ENCODE measurements at places on chromosomes 1 and 21.

DNA sequence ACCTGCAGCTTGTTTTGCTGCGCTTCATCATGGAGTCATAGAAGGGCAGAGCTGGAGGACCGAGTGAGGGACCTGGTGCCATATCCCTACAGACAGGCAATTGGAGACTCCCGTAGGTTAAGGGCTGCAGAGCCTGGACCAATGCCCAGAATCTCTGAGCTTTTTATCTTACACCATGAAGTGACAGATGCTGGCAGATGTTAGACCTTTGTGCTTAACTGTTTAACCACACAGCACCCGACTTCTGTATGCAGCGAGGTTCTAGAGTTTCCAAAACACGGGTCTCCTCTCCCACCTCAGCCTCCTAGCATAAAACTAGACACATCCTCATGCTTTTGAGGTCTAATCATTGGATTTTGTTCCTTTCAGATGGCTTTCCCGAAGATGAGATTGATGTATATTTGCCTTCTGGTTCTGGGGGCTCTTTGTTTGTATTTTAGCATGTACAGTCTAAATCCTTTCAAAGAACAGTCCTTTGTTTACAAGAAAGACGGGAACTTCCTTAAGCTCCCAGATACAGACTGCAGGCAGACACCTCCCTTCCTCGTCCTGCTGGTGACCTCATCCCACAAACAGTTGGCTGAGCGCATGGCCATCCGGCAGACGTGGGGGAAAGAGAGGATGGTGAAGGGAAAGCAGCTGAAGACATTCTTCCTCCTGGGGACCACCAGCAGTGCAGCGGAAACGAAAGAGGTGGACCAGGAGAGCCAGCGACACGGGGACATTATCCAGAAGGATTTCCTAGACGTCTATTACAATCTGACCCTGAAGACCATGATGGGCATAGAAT lies 47.6 kb downstream of the B3GALT5 start:
- DNase-seq, result no peak

GRCh38 chr1:68917456-68917855 lies 420.6 kb upstream of the DEPDC1 start:
- DNase-seq, result peak; percentile 37

DNA sequence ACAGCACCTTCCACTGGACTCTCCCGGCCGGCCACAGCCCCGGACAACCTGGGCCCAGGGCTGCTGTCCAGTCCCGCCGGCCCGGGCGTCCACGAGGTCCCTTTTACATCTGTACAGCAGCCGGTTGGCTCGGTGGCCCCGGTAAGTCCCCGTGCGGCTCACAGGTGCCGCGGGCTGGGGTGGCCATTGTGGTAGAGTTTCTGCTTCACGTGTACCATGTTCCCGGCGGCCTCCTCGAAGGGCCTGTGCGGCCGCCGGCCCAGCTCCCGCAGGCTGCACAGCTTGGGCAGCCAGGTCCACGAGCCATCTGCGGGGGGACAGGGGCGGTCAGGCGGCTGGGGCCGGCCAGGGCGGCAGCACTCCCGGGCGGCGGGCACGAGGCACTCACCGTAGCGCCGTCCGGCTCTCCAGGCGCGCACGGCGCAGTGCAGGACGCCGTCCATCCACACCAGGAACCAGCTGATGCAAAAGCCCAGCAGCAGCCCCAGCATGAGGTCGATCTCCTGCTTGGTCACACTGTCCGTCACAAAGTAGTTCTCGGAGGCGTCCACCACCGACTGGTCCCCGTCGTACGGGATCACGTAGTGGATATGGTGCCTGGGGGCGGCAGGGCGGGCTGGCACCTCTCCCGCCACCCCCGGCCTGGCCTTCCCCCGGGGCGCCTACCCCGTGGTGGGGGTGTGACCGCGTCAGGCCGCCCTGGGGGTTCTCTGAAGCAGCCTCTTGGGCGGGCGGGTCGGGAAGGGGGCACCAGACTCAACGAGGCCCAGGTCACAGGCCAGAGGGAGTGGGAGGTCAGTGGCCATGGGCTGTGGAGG lies 5.0 kb downstream of the TMEM240 start:
- no peak for DNase-seq

DNA sequence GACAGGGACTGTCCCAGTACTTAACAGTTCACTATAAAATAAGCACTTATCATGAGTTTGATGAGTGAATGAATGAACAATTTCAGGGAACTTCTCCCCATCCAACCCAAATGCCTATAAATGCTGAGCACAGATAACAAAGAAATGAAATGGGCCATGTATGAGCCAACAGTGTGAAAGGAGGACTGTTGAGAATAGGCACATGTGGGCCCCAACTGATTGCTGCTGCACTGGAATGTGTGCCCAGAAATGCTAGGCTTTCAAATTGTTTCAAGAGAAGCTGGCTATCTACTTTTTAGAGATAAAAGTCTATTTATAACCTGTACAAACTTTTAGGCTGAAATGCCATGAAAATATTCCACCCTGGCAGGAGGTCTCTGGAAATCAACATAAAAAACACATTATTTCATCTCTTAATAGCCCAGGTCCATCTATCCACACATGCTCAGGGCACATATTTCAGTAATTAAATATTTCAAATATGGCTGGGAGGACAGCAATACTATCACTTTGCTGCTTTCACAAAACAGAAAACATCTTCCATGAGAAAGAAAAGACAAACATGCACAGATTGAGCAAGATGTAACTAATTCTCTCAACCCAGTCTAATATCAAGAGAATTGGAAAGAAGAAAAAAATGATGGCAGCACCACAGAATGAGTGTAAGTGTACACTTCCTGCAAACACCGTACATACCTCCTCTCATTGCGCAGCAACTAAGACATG lies 49.8 kb downstream of the COLGALT2 start:
- no peak for DNase-seq

GRCh38 chr1:38336301-38336923 lies 289.8 kb upstream of the POU3F1 start:
- DNase-seq, result no peak

GRCh38 chr1:233790662-233791371 lies 113.7 kb upstream of the SLC35F3 start:
- DNase-seq, result peak; percentile 85

Data from NCI-H446 (cell line).